HEK293T (cell line): ENCODE measurements at places on chromosomes 5 and 9.
A peak's percentile ranks its signal among the peaks of the same experiment; 100 is the strongest.

DNA sequence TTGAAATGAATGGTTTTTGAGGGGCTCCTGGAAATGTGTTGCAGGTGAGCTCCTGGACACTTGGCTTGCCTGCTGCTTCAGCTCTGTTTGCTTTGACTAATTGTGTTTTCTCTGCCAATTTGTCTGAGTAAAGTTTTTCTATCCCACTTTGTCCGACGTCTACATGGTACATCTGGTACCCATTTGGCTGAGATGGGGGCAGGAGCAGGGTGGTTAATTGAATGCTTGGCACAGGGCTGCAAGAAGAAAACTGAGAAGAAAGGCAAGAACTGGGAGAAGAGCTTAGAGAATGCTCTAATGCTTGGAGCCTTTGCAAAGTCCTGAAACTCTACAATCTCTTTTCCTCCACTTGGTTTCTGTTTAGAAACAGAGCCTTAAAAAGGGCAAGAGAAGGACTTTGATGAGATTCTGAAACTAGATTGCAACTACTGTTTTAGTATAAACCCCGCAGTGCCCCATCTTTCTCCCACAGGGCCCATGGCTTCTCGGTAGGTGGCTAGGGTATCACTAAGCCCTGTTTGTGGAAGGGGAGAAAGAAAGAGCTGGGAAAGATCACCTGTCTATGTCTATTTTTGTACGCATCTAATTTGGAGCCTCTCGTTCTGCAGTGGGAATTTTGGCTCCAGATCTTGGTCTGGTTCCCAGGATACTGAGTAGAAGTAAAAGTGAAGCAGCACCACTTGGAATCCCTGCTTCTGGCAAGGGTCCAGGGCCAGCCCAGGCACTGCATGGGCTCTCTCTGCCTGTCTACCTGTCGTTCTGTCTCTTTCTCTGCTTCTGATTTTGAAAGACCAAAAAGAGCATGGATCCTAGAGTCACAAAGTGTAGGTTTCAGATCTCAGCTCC lies 214.4 kb downstream of the SEMA6A start:
- no peak for DNase-seq

DNA sequence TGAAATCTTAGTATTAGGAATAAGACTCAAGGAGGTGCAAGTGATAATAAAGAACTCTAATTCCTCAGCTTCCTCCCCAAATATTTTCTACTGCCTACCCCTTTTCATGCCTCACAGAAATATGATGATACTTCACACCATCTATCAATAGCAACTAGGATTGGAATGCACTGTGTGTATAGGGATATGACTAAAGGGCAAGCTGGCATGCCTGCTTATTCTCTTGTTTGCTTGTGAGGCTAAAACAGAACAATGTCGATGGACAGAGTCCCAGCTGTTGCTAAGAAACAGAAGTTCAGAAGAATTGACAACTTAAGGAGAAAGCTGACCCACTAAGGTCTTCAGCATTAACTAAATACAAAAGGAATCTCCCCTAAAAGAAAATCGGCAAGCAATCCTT lies 9.7 kb upstream of the CHD1 start:
- DNase-seq, result no peak

DNA sequence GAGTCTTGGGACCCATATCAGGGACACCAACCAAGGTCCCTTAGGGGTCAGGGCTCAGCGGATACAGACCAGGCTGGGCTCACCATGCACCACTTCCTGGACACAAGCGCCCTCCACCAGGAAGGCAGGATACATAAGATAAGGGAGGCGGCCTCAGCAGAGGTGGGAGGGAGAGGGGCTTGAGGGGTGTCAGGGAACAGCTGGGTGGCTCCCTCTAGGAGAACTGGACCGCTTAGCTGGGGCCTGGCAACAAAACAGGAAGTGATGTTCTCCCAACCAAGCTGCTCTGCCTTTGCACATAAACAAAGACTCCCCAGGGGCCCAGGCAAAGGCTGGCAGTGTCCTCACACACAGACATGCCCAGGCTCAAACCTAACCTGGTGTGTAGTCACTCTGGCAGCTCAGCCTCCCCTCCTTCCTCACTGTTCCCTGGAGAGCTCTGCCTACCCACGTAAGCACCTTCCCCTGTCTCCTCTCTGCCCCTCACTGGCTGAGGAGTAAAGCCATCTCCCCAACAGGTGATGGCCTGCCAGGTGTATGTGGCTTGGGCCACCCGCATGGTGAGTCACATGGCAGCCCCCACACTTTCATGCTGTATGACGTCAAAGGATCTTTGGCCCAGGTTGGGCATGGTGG lies 5.8 kb upstream of the BICD2 start:
- no peak for DNase-seq

DNA sequence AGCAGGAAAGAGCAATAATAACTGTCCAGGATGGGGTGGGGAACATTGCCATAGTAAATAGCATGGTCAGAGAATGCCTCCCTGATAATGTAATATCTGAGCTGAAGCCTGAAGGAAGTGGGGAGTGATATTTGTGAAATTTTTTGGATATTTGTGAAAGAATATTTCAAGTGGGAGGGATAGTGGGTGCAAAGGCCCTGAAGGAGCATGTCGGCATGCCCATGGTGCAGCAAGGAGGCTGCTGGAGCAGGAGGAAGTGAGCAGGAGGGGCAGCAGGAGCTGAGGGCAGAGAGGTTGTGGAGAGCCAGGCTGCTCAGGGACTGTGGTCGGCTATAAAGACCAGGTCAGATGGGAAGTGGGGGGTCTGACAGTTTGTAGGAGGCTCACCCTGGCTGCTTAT lies 21.1 kb upstream of the PDE8B start:
- no peak for DNase-seq

DNA sequence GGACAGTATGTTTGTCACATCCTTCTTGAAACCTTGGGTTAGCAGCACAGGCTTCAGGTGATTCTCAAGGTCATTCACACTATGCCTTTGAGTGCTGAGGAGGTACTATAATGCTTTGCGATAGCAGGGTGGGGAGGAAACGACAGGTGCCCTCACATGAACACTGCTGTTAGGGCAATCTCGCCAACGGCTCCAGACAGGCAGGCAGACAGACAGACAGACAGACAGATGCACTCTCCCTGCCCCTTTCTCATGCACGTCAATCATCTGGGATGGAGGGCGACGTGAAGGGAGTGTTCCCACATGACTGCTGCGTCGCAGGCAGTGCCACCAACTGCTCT lies 82.9 kb downstream of the RAPGEF1 start:
- no peak for DNase-seq

DNA sequence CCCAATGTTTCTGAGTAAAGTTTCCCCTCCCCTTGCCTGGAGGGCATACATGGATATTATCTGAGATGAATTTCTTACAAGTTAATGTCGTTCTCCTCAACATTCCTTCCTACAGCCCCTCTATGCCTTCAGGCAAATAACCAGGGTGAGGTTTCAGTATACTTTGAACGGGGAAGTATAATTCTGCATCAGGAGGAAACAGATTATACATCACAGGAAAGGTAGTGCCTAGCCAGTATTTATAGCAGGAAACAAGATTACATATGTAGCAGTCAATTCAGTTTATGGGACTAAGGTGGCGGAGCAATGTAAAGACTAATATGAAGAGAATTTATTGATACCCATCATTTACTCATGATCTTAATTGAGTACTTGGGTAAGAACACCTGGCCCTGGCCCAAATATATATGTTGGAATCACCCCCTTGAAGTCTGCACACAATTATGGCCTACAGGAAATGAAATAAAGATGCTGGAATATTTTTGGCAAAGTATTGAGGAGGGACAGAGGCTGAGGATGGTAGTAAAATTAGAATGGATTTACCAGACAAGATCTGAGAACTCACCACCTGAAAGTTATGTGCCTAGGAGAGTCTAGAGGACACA lies 661.1 kb downstream of the PTPRD start:
- no peak for DNase-seq

DNA sequence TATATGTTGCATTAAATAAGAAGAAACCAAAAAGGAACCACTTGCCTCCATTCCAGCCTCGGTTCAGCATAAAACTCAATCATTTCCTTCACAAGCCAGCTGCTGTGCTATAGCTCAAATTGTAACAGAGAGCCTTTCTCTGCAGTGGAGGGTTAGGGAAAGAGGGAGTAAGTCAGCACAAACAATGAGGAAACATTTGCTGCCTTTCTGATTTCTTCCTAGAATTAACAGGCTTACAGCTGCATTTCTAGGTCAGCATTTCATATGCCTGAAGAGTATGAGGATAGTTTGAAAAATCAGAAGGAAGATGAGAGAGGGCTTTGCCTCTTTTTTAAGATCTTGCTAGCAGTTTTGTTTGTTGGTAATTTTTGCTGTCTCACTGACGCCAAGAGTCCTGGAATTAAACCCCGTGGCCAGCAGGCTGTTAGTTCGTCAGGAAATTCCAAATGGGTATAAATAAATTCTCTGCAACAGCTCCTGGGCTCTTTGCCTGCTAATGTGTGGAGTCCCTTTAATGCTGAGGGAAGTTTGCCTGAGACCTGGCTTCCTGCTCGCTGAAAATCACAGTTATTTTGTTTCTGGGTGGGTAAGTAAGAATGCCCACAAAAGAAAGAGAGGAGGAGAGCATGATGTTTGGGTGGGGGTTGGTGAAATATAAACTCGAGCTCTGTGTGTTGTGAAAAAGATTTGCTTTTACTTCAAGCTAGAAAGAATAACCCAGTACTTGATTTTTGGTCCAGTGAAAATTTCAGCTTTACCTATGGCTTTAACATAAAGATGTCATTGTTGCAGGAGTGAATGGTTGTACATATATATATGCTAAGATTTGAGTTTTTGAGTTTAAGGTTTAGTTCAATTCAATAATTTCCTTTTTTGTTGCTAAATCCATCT lies 148.1 kb upstream of the DMRT1 start:
- DNase-seq, result no peak

DNA sequence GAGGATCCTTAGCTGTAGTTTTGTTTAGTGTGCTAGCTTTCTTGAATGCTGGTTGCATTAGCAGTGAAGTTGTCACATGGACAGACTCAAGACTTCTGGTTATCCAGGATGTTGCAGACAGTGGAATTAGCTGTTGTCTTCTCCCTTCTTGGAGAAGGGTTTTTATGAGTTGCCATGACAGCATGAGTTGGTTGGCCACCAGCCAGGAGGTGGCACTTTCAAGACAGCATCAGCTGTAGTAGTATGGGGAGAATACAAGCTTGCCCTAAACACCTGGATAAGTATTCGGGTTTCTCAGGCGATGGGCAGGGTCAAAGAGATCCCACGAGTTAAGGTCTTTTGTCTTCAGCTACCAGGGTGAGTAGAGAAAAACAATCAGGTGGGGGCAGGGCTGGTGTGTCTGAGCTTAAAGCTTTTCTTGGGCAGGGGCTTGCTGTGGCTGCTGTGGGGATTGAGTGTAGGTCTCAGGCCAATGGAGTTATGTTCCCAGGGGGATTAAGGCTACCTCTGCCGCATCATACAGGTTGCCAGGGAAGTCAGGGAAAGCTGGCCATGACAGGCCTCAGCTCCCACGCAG lies 7.7 kb upstream of the C5orf47 start:
- no peak for DNase-seq

GRCh38 chr9:130680836-130681768 lies 12.5 kb upstream of the EXOSC2 start:
- DNase-seq, result peak; percentile 86

- no peak for DNase-seq
Measured at GRCh38 chr9:81833563-81834345, 94.5 kb upstream of the SPATA31D4 start.

DNA sequence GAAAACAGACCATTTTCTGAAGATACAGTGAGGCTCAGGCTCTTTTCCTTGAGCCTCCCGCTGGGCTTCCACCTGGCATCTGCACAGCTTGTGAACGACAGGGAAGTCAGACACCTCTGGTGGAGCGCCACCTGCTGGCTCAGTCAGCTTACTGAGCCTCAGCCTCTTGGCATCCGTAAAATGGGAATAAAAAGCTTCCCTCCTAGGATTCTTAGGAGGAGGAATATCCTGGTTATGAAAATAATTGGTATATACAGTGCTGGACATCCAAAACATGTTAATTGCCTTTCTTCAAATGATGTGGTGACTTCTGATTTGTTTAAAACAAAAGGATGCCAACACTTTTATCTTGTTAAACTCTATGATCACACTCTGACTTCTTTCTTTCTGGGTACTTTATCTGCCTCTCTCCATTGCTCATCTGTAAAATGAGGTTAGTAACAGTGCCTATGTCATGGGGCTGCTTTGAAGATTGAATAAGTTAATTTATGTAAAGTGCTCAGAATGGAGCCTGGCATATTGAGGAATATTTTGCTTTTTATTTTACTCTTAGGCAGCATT lies 67.5 kb downstream of the MAMDC2 start:
- DNase-seq, result peak; percentile 60

GRCh38 chr9:89625721-89626687 lies 21.2 kb downstream of the GADD45G start:
- no peak for DNase-seq

DNA sequence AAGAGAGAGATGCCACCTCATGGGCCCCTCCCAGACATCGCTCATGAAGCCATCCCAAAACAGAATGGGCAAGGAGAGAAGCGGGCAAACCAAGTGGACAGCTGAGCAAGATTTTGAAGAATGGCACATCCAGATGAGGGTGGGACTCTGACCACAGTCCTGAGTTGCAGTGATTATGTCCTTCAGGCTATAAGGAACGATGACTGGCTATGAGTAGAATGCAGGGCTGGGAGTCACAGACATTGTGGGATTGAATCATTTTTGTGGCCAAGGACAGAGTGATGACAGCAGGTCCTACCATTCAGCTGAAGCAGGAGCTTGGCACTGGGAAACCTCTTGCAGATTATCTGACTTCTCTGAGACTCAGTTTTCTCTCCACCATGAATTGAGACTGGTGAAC lies 245.7 kb upstream of the SLC30A5 start:
- DNase-seq, result no peak

- no peak for DNase-seq
Measured at GRCh38 chr5:80069918-80070318, 34.8 kb downstream of the THBS4 start.

GRCh38 chr5:181246276-181247049 lies 2.8 kb upstream of the RACK1 start:
- DNase-seq, result peak; percentile 86

- DNase-seq, result no peak
Measured at GRCh38 chr9:95229230-95229915, 88.1 kb downstream of the FANCC start.

DNA sequence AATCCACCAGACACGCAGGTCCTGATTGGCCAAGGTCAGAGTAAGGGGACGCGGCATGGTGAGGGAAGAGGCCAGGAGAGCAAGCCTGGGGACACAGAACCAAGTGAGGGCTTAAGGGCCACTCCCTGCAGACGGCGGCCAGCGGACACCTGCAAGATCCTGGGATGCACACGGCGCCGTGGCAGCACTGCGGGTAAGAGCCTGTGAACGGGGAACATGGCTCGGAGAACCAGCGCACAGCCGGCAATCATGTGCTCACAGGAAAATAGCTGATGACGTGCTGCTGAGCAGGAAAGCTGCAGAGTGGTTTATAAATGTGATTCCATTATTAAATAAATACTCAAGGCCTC lies 27.0 kb upstream of the NSMF start:
- no peak for DNase-seq

DNA sequence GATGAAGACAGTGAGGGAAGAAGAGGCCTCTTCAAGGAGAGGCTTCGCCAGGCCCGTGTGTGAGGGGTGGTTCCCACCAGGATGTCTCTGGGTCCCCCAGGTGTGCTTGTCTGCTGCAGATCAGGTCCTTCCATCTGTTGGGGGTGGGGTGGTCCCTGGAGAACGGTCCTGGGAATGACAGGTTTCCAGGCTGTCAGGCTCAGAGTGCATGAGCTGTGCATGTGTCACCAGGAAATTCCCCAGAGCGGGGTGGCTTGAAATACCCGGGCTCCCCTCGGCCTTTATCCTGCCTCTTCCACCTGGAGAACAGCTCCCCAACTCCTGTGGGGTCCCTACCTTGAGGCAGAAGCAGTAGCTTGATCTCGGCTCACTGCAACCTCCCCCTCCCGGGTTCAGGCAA lies 118.8 kb downstream of the GAPVD1 start:
- DNase-seq, result no peak

GRCh38 chr5:110018509-110018908 lies 328.8 kb downstream of the MAN2A1 start:
- no peak for DNase-seq
